ENCODE measurements at places on chromosomes 13 and 19.
A peak's percentile ranks its signal among the peaks of the same experiment; 100 is the strongest.

GRCh38 chr19:34574704-34575103 is 93.1 kb downstream of the WTIP start:
- no peak for DNase-seq

DNA sequence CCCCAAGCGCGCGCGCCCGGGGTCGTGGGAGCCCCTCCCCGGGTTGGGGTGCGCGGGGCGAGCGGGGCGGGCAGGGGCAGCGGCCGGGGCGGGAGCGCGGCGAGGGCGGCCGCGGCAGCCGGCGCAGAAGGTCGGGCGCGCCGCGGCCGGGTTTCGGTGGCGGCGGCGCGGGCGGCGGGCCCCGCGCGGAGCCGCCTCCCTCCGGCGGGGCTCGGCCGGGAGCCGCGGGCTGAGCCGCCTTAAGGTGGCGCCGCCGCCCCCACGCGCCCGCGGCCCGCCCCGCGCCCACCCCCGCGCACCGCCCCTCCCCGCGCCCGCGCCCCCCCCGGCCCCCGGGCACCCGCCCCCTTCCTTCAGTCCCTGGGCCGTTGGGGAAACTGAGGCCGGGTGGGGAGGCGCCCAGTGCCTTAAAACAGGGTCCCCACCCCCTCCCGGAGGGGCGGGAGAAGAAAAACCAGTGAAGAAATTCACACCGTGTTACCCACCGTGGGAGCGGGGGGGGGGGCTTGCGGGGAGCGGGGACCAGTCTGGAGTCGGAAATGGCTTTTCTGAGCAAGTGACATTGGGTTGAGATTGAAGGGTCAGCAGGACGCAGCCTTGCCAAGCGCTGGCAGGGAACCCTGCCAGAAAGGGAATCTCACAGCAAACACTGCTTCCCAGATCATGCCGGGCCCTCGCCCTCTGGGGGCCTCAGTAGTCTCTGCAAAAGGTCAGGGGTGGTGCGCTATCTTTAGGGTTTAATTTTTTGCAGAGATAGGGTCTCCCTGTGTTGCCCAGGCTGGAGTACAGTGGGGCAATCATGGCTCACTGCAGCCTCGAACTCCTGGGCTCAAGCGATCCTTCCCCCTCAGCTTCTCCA is at the start of gene TLE2:
TLE2 (minus strand) TSS at position 216 of the 859 bp plus-strand sequence. CDS start 376 bp downstream, outside the sequence.
- no peak for DNase-seq

GRCh38 chr13:59706101-59706976 is 457.4 kb downstream of the DIAPH3 start:
- DNase-seq: no peak

- DNase-seq: peak; percentile 1
Measured at GRCh38 chr19:44050740-44051649, 841 bp upstream of the ZNF223 start.
